ENCODE measurements at places on chromosomes 13 and 19.

GRCh38 chr13:113437408-113438010 is 15.8 kb downstream of the ADPRHL1 start:
- no peak for DNase-seq

- no peak for DNase-seq
Observed at GRCh38 chr13:110185696-110186095, 121.3 kb downstream of the COL4A1 start.

GRCh38 chr13:100668408-100668807 is 6.2 kb downstream of the TMTC4 start:
- DNase-seq = no peak

- DNase-seq = no peak
Observed at GRCh38 chr13:28140433-28141125, 2.2 kb downstream of the PAN3 start.

GRCh38 chr13:46210362-46211083 is 1.2 kb upstream of the LRRC63 start:
- no peak for DNase-seq

GRCh38 chr13:66618702-66619101 is 611.4 kb downstream of the PCDH9 start:
- DNase-seq = no peak

GRCh38 chr13:93561576-93562225 is 335.1 kb downstream of the GPC6 start:
- no peak for DNase-seq

DNA sequence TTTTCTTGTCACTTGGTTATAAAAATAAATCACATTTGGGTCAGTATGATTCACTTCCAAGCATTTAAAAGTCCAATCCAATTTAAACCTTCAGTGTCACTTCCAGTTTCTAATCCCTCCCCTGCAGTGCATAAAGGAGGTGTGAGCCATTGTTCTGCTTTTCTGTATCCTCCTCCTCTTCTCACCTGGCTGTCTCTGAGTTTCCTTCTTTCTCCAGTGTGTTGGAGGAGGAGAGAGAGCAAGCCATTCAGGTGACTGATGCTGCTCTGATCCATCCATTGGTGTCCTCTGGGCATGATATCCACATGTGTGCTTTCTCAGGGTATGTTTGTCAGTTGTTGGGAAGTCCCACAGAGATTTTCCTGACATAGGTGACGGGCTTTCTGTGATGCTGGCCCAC is 1.2 kb downstream of the NUDT15 start:
- DNase-seq = no peak

DNA sequence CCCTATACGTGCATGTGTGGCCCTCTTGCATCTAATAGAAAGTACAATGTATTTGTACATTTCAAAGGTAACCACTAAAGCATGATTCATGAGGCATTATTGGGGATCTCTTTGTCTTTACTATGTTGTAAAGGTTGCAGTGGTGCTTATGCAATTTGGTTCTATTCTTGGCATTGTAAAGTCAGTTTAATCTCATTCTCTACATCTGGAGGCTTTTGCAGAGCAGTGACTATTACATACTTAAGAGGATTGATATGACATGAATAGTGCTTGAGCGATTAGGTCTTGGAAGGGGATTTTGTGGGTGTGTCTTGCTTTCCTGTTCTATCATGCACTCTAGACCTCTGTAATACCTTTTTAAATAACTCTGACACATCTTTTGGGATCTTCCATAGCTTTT is 610.0 kb downstream of the EFNB2 start:
- DNase-seq = no peak

GRCh38 chr19:2627855-2628254 is 74.6 kb downstream of the GNG7 start:
- no peak for DNase-seq

DNA sequence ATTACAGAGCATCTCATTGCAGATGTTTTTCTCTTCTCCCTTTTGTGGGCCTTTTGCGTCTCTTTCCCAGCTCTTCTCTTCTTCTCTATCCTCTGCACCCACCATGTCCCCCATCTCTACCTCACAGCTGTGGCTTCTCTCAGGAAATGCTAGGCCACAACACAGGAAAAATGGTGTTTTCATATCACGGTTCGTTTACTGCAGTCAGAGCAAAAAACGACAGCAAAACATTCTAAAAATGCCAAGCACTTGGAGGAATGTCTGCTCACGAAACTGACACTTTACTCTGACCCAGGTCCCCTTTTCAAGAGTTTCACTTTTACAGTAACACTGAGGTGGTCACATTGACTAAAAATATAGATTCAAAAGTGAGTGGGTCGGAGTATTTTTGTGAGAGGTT is 152.2 kb downstream of the DCT start:
- DNase-seq = no peak

DNA sequence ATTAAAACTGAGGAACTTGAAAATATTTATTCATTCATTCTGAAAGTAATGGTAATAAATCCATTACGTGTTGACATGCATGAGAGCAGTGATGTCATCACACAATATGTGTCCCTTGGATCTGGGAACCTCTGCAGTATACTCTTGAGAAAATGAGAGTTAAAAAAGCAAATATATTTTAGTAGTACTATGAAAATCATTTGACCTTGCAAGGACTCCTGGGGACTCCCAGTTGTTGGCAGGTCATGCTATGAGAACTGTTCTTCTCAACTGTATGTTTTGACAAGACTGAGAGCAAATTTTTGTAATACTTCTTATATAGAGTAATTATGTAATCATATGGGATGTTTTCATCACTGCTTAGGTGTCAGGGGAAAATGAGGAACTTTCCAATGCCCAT is 249.4 kb downstream of the PCCA start:
- no peak for DNase-seq

DNA sequence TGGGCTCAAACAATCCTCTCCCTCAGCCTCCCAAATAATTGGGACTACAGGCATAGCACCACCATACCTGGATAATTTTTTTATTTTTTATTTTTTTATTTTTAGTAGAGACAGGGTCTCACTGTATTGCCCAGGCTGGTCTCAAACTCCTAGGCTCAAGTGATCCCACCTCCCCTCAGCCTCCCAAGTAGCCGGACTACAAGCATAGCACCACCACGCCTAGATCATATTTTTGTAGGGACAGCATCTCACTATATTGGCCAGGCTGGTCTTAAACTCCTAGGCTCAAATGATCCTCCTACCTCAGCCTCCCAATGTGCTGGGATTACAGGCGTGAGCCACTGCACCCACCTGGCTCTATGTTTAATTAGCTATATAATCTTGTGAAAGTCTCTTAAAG is 114.2 kb downstream of the TRPC4 start:
- no peak for DNase-seq

- DNase-seq = no peak
Observed at GRCh38 chr19:29516821-29517395, 8.9 kb upstream of the VSTM2B start.

DNA sequence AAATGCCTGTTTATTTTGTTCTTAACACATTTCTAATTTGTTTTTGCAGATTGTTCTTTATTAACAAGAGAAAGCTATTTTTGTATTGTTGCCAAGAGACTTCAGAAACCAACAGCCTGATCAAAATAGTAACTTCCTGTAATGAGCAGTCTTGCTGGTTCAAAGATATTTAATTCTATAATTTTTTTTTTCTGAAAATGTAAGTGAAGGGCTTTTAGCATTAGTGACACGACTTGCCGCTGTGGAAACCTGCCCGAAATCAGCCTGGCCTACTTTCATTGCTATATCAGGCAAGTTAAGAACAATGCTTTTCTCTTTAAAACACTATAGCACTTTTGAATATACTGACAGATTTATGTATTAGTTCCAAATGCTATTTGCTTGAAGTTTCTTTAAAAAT is 374.3 kb downstream of the EFNB2 start:
- DNase-seq = no peak

GRCh38 chr13:49622174-49622946 is 5.9 kb upstream of the ARL11 start:
- DNase-seq = peak; percentile 76

- DNase-seq = no peak
Observed at GRCh38 chr19:15859187-15859586, 38.7 kb downstream of the CYP4F2 start.

GRCh38 chr19:9801976-9802375 is 16.9 kb downstream of the FBXL12 start:
- no peak for DNase-seq

GRCh38 chr13:40384976-40385857 is 281.2 kb downstream of the FOXO1 start:
- DNase-seq = no peak

- peak; percentile 19 for DNase-seq
Observed at GRCh38 chr19:45200568-45200967, 22.0 kb downstream of the BLOC1S3 start.

GRCh38 chr19:41457241-41457640 is 14.3 kb downstream of the ERICH4 start:
- no peak for DNase-seq

DNA sequence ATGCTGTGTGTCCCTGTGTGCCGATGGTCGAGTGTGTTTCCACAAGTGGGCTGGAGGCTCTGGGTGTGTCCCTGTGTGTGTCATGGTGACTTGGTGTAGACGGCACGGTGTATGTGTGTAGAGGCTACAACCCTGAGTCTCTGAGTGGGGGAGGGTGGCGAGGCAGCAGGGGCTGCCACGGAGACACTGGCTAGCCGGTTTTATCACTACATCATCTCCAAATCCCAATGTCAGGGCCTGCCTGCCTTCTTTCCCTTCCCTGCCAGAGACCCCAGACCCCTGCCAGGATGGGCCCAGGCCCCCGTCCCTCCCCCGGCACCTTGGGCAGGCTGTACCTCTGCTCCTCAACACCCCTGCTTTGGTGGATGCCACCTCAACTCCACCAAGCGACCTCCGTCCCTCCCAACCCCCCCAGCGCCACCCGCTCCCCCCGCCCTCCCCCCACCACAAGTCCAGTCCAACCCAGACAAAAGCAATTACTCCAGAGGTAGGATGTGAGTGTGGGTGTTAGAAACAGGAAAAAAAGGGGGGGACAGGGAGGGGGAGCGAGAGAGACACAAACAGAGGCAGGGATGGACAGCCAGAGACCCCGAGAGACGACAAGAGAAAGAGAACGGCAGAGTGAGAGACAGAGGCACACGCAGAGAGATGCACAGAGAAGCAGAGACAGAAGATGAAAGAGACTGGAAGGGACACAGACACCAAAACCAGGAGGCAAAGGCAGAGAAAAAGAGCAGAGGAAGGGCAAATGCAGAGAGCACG is 21.6 kb upstream of the POU2F2 start:
- DNase-seq = no peak

GRCh38 chr13:42486711-42487198 is 87.2 kb upstream of the TNFSF11 start:
- no peak for DNase-seq

DNA sequence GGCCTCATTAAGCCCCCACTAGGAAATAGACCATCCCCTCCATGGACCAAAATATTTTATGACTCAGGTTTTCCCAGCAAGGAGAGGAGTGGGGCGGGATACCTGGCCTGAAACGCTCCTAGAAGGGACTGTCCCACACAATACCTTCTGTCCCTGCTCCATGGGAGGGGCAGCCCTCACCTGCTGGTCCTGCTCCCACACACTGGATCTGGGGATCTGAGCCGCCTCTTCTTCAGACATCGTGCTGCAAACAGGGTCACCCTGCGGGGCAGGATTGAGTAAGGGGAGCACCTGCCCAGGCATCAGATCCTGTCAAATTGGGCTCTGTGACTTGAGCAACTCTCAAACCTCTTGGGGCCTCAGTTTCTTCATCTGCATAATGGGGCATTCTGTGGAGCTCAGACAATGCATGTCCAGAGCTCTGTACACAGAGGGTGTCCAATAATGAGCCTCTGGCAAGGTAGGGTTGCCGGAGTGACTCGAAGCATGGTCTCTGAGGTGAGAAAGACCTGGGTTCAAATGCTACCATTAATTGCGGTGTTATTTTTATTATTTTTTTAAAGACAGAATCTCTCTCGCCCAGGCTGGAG is 1.1 kb downstream of the PLIN5 start:
- peak; percentile 9 for DNase-seq

DNA sequence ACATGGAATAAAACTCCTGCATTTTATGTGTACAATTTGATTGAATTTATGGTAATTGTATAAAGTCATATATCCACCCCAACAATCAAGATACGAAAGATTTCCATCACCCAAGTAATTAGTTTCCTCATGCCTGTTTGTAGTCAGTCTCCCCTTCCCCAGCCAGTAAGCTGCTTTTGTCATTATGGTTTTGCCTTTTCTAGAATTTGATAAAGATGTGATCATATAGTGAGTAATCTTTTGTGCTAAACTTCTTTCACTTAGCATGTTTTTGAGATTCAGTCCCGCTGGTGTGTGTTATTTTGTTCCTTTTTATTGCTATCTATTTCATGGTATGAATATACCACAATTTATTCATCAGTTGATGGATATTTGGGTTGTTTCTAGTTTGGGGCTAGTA is 16.0 kb downstream of the ITM2B start:
- no peak for DNase-seq

GRCh38 chr13:48448959-48449614 is 36.2 kb upstream of the LPAR6 start:
- DNase-seq = no peak

GRCh38 chr13:32245555-32245954 is 69.6 kb downstream of the ZAR1L start:
- no peak for DNase-seq

DNA sequence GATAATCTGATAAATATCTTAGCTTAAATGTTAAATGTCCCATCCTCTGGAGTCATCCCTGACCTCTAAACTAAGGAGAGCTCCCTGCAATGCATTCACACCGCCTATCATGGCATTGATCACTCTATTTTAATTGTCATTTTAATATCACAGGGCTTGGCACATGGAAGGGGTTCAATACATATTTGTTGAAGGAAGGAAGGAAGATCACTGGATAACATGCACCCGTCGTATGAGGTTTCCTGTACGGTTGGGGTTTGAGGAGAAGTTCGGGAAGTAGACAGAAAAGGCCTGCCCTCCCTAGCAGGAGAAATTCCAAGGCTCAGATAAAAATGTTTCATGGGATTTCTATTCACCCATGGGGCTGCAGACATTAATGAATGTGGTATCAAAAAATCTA is 102.0 kb downstream of the MBNL2 start:
- DNase-seq = no peak

- DNase-seq = no peak
Observed at GRCh38 chr19:11832253-11832912, 16.1 kb upstream of the ZNF439 start.

GRCh38 chr19:39765091-39766076 is 13.3 kb upstream of the LEUTX start:
- DNase-seq = peak; percentile 20

Measured in adrenal gland (tissue), 19 donors.